Astrocyte (in vitro differentiated cells and primary cell): ENCODE measurements at places on chromosomes 5 and 9.

- no peak for DNase-seq
These were observed 215.8 kb downstream of the FRMD3 start for GRCh38 chr9:83322438-83322837.

DNA sequence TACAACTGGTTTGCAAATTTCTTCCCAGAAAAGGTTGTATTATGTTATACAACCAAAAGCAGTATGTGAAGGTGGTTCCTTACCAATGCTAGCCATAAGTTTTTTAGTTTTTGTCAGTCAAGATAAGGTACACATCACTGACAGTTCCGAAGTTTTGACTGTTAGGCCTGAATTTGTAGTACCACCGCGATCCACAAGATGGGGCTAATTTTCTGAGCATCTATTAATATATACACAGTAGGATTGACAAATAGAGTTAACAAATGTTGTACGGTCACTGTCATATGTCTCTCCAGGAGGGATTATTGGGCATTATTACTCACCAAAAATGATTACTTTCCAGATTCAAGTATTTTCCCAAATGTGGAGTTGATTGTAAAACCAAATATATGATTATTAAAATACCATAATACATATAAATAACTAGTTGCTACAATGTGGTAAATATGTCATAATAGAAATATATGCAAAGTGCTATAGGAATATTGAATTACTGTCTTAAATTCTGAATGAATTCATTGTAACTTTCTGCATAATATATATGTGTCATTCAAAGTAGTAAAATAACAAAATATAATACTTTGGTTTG, 28.4 kb upstream of the LRRC19 start:
- DNase-seq: peak; percentile 8

- peak; percentile 78 for DNase-seq
These were observed 11.4 kb downstream of the BASP1 start for GRCh38 chr5:17228821-17229291.

DNA sequence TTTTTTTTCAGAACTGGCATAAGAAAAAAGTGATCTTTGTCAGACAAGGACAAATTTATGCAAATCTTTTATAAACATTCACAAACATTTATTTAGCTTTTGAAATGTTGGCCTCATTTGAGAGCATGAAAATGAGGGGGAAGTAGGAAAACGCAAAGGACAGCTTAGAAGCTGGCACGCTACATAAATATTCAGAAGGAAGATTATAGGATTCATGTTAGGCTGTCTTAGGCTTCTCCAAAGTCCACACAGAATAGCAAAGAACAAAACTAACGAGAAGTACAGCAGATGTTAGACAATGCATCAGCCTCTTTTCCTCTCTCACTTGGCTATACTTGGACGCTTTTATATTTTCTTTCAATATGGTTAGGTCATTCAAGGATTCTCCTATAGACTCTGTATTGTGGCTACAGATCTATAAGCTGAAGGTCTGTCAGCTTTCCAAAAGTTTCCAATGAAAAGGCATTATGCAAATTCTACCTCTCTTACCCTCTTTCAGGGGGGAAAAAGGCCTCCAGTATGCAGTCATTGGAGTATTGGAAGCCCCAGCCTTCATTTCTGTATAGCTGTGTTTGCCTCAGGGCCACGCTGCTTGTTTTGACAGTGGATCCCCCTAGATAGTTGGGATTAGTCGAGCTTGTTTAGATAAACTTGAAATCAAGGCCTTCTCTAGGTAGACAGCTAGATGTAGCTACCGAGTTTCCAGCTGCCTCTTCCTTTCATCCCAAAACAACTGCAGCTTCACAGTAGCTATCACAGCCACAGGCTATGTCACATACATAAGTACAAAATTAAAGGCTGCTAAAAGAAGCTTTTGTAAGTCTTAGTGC, 153.0 kb downstream of the DENND1A start:
- no peak for DNase-seq

DNA sequence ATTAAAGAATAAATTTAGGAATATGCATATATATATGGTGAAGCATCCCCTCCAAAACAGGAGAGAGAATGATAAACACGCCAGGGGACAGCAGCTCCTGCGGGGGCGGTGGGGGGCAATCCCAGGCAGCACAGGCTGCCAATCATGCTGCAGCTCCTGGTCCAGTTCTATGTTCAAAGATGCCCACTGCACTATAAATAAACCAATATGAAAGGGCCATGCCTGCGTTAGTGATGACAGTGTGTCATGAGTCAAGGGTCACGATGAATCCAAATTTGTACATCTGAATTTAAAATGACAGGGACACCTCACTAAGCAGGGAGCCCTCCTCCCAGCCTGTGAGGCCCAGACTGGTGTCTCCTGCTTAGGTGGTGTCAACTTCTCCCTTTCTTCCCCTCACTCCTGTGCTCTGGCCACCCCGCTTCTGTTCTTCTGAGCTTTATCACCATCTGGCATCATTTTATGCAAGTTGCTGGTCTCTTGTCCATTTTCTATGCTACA, 153.9 kb downstream of the MED27 start:
- no peak for DNase-seq

DNA sequence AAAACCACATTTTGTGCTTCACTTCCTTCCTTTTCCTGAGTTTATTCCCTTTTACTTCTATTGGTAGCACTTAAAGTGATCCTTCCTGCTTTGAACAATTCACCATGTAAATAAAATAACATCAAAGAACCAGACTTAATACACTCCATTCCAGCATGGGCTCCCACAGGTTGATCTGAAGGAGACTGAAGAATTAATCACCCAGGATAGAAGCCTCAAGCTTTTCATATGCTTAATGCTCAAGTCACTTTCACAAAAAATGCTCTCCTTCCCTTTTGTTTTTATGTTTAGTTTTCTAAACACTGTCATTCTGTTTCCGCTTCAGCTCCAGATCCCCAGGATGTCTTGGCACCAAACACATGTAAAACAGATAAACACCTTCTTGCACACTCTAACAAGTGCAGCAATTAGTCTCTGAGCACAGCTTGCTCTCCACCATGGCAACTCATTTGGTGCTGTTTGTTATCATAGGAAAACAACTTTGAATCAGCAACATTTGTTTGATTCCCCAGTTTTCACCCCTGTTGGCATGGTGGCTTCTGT, 37.0 kb downstream of the DMRTA1 start:
- DNase-seq: no peak

DNA sequence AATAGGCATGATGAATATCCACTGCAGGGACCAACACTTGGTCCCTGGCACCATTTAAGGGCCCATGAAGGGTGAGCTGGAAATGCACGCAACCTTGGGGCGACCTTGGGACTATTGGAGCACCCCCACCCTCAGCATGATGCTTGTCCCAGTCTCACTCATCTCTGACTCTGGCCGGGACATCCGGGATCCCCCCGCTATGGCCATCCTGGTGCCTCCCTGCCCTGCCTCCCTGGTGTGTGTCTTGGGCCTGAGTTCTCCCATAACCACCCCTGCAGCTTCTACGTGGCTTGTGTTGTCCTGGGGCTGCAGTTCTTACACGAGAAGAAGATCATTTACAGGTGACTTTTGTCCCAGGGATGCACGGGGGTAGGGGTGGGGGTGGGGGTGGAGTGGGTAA, 5.9 kb downstream of the ZDHHC12 start:
- DNase-seq: no peak

GRCh38 chr9:109558718-109559151, 60.6 kb upstream of the PTPN3 start:
- no peak for DNase-seq

DNA sequence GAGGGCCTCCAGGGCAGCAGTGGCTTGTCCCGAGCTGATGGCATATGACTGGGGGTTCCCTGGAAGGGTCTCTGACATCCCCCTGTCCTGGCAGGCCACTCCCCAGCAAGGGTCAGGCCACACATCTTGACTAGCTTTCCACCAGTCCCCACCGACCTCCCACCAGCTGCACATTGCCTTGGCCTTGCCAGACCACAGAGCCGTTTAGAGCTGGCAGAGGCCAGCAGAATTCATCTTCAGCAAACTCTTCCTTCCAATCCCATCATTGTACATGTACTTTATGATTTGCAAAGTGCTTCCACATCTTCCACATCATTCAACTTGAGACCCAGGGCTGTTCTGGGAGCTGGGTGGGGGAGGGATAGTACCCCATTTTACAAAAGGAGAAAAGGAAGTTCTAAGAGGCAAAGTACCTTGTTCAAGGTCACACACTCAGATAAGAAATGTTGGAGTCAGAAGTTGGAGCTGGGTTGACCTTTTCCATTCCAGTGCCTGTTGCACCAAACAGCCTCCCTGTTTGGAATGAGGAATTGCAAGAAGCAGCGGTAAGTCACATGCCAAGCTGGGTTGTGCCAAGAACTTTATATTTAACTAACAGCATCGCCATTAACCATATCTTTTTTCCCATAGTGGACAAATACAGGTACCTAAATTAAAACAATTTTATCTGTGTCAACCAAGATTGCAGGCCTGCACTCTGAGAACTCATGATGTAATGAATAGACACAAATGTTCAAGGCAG, 25.8 kb upstream of the COL15A1 start:
- DNase-seq: no peak

- DNase-seq: no peak
These were observed 22.2 kb upstream of the CXCL14 start for GRCh38 chr5:135600971-135601381.

GRCh38 chr9:135789838-135790291, 87.9 kb downstream of the KCNT1 start:
- DNase-seq: no peak

DNA sequence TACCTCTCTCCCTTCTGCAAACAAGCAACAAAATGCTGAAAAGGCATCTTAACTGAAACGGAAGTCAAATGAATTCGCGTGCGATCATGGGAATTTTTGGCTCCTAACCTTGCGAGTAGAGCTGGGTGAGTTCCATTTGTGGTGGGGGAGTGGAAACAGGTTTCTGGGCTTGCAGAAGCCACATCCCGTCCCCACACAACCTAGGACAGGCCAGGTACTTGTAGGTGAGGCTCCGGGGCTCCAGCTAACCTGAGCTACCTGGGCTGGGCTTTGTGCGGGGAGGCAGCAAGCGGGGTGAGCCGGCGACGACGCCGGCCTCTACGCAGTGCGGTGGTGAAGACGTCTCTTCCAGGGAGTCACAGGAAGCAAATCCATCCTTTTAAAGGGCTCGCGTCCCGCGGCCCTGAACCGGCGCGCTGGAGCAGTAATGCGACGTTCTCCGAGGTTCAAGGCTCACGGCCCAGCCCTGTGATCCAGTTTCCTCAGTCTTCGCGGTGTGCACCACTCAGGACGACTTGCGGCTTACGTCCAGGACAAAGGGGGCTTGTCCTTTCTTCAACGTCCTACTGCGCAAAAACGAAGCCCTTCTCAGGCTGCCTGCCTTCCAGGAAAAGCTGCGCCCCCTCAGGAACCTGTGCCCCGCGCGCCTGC, 567 bp upstream of the SPIN1 start:
- DNase-seq: peak; percentile 55

DNA sequence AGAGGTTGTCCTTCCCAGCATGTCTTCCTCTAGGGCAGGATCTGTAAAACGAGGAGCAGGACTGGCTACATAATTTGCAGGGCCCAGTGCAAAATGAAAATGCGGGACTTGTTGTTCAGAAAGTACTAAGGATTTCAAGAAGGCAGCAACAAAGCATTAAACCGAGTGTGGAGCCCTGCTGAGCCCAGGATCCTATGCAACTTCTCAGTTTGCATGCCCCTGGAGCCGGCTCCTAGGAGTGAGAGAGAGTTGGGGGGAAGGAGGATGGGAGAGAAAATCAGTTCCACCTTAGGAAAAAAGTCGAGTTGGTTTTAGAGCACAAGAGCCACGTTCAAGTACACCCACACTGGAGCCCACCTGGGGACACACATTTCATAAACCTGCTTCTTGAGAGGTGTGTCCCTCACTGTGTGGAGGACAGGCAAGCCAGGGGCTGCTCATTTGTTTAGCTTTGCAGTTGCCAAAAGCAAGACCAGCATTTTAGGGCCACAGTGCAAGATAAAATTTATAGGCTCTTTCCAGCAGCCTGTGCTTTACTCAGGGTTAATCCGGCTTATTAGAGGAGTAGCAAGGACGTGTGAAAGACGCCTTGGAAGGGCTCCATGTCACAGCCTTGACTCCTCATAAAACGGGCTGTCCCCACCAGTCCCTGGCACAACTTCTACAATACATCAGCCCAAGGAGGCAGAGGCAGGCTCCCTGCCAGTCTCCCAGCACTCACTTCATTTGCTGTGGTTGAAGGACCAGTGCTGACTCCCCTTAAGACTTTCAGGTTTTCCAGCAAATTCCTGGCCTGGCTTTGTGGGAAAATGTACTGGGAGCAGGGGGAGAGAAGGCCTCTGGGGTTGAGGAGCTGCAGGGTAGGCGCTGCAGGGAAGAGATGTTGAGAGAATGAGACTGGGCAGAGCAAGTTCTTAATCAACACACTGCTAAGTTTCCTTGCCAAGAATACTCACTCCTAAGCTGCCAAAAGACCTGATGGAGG, 159.7 kb upstream of the SEMA6A start:
- peak; percentile 31 for DNase-seq

DNA sequence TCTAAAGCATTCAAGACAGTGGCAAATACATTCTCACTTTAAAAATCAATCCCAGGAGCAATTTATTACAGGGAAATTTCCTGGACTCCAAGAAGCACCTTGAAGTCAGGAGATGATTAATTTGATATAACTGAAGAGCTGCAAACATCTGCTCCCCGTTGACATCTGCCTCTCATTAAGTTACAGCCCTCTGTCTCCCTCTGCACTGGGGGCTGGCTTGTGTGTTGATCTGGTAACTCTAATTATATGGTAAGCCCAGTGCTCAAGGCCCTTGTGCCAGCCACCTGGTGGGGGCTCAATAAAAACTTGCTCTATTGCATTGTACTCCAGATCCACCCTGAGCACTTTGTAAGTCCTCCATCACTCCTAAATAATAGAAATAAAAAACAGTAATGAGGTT, 131.1 kb upstream of the ZNF462 start:
- no peak for DNase-seq

- DNase-seq: peak; percentile 74
These were observed at the start of gene FANCC for GRCh38 chr9:95317119-95317892. Gene FANCC (minus strand): TSS chr9:95317709. CDS start chr9:95249291, 68,418 bp downstream.

DNA sequence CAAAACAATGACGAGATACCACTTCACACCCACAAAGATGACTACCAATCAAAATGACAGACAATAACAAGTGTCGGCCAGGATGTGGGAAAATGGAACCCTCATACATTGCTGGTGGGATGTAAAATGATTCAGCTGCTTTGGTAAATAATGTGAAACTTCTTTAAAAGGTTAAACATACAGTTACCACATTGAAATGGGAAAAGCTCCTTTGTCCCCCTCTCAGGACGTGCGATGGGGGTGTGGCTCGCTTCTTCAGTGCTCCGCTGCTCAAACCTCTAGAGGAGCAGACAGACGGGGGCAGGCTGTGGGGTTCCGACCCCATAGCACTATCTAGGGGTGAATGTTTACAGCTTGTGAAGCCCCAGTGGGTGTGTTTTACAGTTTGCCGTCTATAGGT, 8.0 kb upstream of the PLPP6 start:
- DNase-seq: no peak

DNA sequence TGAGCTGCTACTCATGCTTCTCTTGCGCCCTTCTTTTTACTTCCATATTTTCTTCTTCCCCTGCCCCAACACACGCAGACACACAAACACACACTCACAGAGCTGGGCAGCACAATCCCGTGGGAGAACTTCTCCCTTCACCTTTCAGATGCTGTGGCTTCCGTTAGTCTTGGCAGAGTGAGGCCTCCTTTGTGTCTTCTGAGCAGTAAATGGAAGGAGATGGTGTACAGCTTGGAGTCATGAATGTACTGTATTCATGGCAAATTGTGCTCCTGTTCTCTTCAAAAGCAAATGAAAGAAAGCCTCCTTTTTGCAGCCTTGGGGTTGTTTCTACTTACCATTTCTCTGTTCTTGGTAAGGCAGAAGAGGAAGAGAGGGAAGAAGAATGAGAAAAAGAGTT, 456.6 kb upstream of the TLE4 start:
- no peak for DNase-seq
